ENCODE measurements at places on chromosomes 1 and 21.

- DNase-seq: no peak
Observed at GRCh38 chr1:176919386-176920378, 244.8 kb downstream of the ASTN1 start.

DNA sequence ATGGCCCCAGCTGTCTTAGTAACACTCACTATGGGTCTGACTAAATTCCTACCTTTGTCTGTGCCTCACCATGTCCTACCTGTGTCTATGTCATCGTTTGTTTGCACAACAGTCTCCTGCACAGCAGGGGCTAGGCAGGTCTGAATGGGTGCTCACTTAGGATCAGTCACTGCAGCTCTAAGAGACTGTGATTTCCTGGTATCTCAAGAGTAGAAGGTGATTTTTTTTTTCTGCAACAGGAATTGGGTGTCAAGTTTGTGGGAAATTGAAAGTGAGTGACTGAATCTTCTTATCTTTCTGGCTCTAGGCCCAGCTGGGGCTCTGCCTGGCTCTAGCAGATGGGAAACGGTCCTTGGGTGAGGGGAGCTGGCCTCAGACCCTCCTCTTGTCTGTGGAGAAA is 46.4 kb upstream of the TRABD2B start:
- no peak for DNase-seq

DNA sequence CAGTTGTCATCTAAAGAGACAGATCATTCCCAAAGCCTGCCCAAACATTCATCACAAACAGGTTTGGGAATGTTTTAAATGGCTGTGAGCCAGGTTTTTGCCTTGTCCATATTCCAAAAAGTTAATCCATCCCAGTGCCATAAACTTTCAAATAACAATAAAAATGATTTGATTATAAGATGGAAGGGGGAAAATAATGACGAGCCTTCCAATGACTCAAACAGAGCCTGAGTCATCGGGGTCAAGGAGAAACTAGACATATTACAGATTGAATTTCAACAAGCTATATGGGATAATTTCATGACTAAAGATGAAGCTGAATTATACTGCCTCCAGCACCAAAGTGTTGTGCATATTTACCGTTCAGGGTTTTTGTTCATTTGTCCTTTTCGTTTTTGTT is 195.8 kb upstream of the PKN2 start:
- no peak for DNase-seq

DNA sequence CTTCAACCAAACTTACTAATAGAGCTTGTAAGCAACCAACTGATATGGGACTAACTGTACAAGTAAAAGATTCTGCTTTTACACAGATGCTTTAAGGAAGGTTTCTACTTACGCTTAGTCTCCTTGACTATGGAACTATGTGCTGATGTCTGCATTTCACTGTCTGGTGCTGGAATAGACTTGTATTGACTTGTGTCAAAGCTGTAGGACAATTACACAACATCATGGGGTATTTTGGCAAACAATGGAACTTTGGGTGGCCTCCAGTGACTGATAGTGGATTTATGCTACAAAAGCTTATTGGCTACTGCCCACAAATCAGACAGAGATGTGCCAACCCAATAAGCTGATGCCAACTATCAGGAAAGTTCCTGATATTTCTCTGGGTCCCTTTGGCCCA is 10.6 kb downstream of the CBR1 start:
- DNase-seq: no peak

DNA sequence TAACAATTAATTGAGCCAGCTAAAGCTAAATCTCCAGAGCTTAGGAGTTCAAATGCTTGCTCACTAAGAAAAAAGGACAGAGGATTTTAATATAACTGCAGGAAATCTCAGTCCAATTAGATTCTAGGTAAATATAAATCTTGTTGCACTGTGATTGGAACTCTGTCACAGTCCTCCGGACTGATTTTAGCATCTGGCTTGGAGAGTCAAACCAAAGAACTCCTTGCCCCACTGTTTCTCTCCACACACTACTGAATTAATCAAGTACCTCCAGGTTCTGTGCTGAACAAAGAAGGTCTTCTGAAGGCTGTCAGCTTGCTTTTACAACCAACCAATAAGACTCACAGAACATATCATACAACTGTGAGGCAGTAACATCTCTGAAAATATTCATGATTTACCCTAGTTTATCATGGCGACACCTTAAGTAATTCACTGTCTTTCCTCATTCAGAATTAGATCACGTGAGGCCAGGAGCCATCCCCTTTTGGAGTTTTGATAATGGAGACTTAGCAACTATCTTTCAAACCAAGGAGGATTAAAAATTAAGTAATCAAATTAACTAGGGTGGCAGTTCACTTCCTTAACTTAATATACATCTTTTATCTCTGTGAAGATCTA is 176.0 kb downstream of the RERE start:
- no peak for DNase-seq

DNA sequence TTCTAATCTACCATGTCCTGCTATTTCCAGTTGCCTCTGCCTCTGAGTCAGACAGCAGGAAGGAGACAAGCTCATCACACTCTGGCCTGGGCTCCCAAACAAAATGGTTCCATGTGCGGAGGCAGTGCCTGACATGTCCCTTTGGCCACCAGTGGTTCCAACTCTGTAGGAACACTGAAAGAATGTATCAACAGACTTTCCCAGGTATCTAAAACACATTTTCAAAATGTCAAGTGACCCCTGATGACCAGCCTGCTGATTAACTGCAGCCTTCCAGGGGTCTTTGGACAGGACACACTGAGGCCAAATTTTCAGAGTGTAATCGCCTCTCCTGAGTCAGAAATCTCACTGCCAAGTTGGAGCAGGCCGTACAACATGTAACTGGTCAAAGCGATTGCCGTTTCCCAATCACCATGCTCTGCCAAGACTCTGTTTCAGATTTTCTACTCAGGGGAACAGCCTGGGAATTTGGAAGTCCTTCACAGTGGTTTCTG is 172.7 kb downstream of the TPR start:
- DNase-seq: no peak

DNA sequence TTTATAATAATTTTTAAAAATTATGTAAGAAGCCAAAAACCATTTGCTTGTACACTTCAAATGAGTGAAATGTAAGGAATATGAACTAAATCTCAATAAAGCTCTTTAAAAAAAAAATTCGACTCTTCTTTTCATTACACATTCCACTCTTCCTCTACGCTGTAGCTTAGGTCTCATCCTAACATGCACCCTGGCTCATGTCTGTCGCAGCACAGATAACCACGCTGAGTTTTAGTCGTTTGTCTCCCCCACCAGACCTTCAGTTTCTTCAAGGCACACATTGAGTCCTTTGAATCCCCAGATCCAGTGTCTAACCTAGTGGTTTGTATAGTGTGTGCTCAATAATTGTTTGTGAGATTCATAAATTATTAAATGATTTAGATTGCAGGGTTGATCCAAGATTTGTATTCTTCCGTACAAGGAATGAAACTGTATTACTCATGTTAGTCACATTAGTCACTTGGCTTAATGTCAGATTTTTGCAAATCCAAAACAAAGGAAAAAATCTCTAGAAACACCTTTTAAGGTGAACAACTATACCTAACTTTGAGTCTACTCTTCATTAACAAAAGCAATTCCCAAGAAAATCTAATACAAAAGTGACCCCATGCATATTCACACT is 57.3 kb downstream of the SLC25A24 start:
- DNase-seq: no peak

DNA sequence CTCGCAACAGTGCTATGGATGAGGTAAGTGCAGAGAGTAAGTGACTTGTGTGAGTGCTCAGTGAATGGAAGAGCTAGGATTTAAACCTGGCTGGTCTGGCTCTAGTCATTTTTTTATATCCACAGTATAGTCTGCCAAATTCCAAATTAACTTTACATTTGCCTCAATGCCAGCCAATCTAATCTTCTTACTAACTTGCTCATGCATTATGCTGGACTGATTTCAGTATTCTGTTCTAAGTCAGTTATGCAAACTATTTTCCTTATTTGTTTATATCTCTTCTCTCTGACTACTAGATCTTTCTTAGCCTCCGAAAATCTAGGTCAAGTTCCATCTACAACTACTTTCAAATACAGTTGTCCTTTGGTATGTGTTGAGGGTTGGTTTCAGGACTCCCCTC is 133.3 kb downstream of the XPR1 start:
- DNase-seq: no peak

DNA sequence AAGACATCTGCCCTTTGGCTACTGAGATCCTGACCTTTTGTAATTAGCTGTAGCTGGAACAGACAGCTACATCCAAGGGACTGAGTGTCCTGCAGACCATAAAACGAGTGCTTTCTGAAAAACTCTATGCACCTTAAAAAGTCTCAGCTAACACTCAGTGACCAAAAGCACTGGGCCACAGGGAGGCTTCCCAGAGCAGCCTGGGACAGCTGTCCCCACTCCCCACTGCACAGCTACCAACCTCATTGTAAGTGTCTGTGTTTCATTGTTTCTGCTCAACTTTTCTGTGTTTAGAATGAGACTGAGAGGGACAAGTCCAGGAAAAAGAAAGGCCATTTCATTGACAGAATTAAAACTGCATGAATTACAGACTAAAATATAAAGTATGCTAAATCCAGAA is 80.7 kb downstream of the SMYD2 start:
- DNase-seq: no peak

DNA sequence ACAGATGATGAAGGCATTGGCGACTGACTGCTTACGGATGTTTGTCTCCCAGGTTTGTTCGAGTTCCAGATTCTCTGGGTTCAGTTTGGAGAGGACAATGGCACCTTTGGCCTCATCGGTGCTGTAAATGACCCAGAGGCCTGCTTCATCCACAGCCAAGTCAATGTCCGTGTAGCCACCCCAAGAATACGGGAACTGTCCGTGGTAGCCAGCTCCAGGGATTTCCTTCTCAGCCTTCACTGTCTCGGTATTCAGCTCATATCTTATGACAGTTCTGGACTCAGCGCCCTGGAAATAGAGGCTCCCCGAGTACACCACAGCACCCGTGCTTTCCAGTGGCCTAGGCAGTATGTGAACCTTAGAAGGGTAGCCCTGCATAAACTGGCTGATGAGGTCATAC is 14.1 kb downstream of the MYOCOS start:
- DNase-seq: no peak

DNA sequence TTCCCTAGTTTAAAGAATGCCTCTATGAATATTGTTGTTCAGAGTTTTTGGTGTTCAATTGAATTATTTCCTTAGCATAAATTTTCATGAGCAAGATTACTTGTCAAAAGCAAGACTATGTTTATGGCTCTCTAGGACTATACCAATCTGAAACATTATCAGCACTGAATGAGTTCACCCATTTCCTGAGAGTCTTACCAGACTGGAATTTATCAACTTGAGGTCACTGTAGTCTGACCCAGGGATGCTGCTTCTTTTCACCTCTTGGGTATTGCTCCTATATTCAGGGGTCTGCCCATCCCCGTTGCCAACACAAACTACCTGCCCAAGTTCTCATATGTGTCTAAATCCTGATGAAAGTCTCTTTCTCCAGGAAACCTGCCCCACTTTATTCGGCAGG is 42.6 kb downstream of the OPTC start:
- DNase-seq: no peak

GRCh38 chr21:28358170-28358569 is 634.5 kb downstream of the LTN1 start:
- no peak for DNase-seq

- DNase-seq: no peak
Observed at GRCh38 chr1:186782791-186783190, 46.0 kb upstream of the PLA2G4A start.

- DNase-seq: no peak
Observed at GRCh38 chr1:180862305-180862704, 50.4 kb upstream of the KIAA1614 start.

DNA sequence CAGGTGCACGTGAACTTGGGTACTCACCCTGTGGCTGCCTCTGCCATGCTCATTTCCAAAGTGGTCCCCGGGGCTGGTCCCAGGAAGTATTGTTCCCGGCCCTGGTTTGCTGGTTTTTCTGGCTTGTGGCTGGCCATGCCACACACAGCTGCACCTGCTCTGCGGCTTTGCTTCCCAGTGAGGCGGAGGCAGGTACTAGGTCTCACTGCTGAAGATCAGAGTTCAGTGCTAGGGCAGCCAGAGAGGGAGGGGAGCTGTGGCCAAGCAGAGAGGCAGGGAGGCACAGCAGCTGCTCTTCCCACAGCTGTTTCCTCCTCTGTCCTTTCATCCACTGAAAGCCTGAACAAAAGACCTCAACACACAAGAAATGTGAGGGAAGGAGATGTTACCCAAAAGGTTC is 30.5 kb downstream of the ENO1 start:
- DNase-seq: no peak

DNA sequence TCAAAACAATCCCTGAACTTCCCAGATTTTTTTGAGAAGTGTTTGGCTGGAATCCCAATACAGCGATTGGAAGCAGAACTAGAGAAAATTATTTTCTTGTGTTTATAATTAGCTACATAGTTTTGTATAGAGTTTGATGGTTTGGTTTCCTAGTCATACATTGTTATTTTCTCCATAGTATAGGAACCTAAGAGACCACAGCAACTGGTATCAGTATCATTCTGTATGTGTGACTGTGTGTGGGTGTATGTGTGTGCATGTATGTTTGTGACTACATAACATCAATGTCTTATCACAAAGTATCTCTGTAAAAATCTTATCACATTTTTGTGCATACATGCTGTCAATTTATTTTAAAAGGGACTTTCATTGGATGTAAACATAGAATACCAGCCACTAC is 780.5 kb downstream of the MRPL39 start:
- DNase-seq: no peak

DNA sequence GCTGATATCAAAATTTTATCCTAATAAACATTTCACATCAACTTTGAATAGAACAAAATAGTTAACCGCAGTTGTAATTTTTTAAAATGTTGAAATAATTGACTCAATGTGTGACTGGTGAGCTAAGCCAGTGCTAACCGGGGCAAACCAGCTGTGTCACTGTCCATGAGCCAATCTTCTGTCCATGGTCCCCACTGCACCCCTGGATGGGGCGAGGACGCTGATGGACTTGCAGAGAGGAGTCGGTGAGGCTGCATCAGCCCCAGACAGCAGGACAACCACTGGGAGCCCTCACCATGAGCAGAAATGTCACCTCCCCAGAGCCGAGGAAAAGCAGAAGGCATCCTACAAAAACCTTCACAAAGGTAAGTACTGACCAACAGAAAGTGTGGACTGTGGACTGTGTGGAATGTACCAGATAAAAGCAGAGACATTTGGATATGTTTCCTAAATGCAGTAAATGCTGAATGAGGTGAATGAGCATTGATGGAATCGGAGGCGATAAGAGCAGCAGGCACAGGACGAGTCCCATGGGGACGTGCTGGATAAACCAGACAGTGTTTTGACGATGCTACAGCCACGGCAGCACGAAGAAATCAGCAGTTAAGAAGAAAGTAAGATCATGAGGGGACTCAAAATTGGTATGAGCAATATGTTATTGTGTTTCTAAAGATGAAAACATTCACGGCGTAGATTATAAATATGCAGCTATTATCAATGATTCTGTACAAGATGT is 115.0 kb upstream of the BACE2 start:
- DNase-seq: no peak

- no peak for DNase-seq
Observed at GRCh38 chr1:6960291-6960811, 175.1 kb downstream of the CAMTA1 start.

Measured in stimulated activated CD8-positive, alpha-beta memory T cell treated with anti-CD3 and anti-CD28 coated beads, Interleukin-7, amount 100 ng/mL, for 24 hours (primary cell).